ENCODE measurements at places on chromosomes 2 and 18. TPM values are rescaled to one million over a fixed set of nuclear protein-coding genes. Genes with fewer than 3 reads are reported as not detected.

RALB gene
- total RNA-seq: 42.5 TPM

SH3RF3 gene
- 2.3 TPM for total RNA-seq

GATA6 gene
- total RNA-seq: 0.33 TPM

ALPI gene
- total RNA-seq: not detected

DTNA gene
- total RNA-seq: 10.7 TPM

INHBB gene
- not detected for total RNA-seq

CCDC74B gene
- total RNA-seq: 2.3 TPM
